Bone marrow (tissue), 2 donors: ENCODE measurements at places on chromosomes 4 and X.

- DNase-seq = no peak
Measured at GRCh38 chr4:90190525-90190924, 63.3 kb downstream of the CCSER1 start.

- DNase-seq = no peak
Measured at GRCh38 chr4:94240384-94240783, 32.7 kb downstream of the SMARCAD1 start.

- no peak for DNase-seq
Measured at GRCh38 chrX:77937291-77937690, 26.8 kb downstream of the ATP7A start.

DNA sequence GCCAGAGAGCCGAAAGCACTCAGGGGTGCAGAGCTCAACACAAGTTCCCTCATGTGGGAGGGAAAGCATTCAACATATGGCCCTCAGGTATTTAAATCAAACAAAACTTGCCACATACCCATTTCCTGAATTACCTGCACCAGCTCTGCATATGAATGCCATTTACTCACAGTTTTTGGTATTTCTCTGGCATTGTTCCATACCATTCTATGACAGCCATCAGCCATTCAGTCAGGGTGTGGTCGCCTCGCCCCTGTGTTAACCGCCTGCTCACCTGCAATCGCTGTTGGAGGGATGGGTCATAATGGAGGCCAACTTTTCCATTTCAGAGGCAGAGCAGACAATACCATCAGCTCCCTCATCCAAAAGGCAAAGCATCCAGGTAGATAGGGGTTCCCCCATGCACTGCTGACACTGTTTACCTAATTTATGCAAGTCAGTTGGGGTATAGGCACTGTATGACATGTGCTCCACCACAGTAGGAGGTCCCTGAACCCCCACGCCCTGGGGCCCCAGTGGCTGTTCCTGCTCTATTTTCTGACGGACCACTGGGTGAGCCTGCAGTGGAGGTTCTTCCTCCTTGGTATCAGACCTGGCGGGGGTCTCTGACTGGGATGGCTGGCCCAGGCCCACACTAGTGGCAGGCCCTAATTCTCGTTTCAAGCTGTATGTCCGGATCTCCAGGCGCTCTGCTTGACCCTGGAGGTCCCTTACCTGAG is 227.1 kb downstream of the ADGRL3 start:
- no peak for DNase-seq

GRCh38 chr4:26325191-26325590 is 4.4 kb downstream of the RBPJ start:
- DNase-seq = no peak

DNA sequence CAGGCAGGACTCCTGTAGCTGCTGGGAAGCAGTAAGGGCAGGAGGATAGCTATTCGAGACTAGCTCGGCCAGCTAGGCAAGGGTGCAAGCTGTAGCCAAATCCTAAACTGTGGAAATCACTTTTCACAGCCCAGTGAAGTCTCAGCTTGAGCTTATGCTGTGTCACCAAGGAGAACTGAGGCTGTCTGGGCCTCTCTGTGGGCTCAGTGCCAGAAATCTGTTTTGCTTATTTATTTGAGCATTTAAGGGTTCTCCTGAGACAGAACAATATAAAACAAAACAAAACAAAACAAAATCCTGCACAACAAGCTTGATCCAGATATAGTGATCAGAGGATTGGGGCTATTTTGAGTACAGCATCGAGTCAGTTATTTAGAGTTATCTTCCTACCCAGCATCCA is 97.5 kb downstream of the FANCB start:
- DNase-seq = no peak

DNA sequence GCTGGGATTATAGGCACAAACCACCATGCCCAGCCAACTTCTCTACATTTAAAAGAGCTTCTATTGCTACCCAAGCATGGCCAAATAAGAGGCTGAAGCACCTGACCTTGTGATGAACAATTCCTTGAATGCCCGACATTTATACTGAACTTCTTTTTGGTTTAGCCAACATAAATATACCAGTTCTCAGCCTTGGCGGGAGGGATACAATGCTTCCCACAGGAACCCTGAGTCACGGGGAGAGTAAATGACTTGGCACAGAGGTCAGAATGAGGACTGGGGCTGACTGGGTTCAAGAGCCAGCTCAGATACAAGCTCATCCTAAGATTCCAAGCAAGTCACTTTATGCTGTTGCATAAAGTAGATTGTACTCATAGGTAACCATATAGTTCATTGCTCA is 6.1 kb downstream of the HOPX start:
- no peak for DNase-seq

DNA sequence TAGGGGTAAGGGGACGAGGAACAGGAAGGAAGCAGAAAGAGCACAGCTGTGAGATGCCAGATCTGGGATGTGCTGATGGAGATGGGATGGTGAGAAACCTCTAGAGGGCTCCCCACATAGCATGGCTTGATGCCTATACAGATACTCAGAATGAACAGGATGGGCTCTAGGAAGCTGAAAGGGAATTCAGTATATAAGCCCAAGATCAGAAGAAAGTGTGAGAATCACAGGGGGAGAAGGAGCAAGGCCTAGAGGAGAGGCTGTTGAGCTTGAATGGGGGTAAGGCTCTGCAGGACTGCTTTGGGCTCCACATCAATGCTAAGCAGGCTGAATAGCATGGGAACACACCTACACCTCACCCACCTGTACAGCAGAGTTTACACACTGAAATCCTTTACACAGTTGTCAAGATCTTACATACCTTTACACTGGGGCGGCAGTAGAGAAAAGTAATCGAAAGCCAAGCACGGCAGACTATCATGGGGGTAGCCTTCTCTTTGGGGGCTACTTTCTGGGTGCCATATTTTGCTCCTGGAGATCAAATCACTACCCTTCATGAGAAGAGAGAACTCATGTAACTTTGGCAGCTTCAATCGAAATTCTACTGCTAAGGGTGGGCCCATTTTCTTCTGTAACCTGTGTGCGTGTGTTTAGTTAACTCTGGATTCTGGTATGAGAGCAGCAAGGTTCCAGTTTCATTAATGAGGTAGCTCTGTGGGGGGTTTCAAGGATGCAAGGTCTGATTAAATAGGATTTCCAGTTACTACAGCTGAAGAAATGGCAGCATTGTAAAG is 30.6 kb downstream of the HOPX start:
- DNase-seq = no peak
